ENCODE measurements at places on chromosomes 2 and 18.

- no peak for DNase-seq
These were observed 365.0 kb upstream of the VRK2 start for GRCh38 chr2:57681650-57682049.

- DNase-seq, result no peak
These were observed 744.4 kb downstream of the KCNJ3 start for GRCh38 chr2:155442755-155443372.

GRCh38 chr2:85795331-85796045, 41.7 kb downstream of the ATOH8 start:
- no peak for DNase-seq

- no peak for DNase-seq
These were observed 47.8 kb upstream of the SLC4A10 start for GRCh38 chr2:161576421-161576820.

DNA sequence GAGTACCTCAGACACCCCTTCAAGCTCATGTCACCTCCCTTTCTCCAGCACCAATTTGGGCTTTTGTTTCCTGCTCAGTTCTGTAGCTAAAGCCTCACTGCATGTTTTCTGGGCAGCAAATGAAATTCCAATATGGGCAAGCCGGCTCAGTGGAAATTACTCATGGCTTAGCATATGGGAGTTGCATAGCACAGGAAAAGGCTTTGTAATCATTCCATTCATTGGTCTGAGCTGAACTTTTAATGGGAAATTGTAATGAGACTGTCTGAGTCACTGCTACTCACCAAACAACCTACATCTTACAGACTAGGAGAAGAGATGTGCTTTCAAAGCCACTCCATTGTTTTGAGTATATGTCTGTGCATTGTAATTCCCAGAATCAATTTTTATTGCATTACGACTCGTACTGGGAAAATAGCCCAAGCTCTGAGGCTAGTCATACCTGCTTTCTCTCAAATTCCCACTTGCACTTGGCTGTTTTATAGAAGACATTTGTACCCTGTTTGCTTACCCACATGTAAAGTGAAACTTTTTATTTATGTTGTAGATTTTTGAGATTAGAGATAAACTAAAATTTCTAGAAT, 139.5 kb upstream of the LRATD1 start:
- DNase-seq, result peak; percentile 16

DNA sequence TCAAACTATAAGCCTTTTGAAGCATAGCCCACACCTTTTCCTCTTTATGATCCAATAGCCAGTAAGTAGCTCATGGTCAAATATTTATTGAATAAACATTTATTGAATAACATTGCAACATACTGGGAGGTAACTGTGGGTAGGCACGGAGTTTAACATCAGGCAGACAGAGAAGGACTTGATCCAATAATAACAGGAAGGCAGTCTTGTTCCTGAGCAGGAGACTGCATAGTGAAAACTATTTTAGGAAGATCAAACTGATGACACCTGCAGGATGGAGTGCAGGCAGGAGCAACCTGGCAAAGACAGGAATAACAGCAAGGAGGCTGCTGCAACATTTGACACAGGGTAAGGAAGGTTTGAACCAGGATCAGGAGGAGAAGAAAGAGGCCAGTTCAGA, 3.1 kb upstream of the DCTN1 start:
- DNase-seq, result peak; percentile 65

GRCh38 chr2:27956888-27957287, 66.4 kb downstream of the BABAM2 start:
- DNase-seq, result peak; percentile 89

GRCh38 chr2:11533278-11534070, at the start of gene GREB1:
TSS of gene GREB1 (plus strand) at chr2:11534045. CDS start at chr2:11556615, 22,570 bp downstream.
- DNase-seq, result peak; percentile 9

DNA sequence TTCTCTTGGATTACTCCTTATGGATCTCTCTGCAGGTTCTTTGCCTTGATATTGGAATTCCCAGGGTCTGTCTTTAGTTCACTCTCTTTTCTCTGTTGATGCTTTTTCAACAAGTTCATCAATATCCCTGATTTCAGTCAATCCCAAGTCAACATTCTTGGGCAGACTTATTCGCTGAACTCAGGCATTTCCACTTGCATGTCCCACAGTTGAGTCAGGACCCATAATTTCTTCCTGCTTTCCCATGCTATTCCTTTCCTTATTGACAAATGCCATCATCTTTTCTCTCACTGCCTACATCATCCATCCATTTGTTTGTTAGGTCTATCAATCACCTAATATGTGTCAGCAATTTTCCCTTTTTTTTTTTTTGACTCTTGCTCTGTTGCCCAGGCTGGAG, 11.6 kb downstream of the GPD2 start:
- no peak for DNase-seq

DNA sequence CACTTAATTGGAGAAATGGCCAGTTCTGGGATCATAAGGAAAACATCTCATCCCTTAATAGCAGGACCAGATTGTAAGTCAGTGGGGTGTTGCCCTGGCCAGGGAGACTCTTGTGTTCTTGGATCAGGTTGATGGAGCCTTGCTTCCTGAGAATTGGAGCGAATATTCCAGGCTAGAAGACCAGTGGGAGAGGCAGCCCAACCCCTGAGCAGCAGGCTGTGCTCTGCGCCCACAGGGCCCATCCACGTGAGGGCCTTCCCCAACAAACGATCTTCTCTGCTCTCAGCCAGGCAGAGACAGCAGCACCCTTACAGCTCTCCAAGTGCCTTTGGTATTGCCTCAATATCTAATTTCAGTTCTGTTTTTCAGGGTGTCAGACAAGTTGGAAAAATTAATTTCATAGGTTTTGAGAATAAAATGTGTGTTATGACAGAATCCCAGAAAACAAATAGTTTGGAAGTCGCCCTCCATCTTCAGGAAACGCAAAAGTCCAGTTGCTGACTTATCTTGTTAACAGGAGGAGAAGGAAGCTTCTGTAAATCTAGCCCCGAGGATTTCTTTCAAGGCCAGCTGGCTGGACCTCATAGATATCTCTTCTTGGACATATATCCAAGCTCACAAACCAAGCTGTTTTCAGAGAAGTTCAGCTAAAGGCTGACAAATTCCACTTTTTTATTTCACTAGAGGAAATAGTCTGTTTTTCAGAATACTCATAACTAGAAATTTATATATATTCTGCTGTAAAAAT, 105.5 kb downstream of the COPS8 start:
- no peak for DNase-seq

DNA sequence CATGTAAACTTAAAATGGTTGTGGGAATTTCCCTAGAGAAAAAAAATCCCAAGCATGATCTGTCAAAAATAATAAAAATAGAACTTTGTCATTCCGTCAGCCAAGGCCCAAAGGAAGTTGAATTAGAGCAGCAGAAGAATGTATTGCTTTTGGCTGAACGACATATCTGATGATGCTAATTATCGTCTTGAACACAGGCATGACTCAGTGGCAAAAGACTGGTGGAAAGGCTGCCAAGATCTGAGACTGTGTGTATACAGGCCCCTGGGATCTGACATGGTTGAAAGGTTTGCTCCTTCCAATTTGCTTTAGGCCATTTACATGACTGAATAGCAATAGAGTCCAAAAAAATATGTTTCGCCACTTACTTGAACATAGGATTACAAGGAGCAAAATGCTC, 1057.1 kb upstream of the CRIM1 start:
- DNase-seq, result peak; percentile 53
